Hematopoietic multipotent progenitor cell treated with erythropoietin and hydrocortisone succinate and interleukin-3 and kit ligand, for 6 days (in vitro differentiated cells): ENCODE measurements at places on chromosomes 6 and 20.

- DNase-seq: peak; percentile 3
Observed at GRCh38 chr20:54633374-54634355, 158.3 kb downstream of the DOK5 start.

DNA sequence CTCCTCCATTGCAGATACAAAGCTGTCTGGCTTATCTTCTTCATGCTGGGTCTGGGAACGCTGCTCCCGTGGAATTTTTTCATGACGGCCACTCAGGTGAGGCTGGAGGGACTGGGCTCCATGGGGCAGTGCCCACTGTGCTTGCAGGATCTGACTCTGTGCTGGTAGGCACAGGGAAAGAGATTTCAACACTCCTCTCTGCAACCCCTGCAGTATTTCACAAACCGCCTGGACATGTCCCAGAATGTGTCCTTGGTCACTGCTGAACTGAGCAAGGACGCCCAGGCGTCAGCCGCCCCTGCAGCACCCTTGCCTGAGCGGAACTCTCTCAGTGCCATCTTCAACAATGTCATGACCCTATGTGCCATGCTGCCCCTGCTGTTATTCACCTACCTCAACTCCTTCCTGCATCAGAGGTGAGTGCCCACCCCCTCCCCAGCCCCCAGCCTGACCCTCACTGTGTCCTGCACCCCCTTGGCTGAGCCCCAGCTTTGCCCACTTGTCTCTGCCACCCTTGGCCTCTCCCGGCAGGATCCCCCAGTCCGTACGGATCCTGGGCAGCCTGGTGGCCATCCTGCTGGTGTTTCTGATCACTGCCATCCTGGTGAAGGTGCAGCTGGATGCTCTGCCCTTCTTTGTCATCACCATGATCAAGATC, 6.1 kb downstream of the SLC29A1 start:
- DNase-seq: no peak

GRCh38 chr6:2197177-2197671, 48.2 kb downstream of the GMDS start:
- no peak for DNase-seq

DNA sequence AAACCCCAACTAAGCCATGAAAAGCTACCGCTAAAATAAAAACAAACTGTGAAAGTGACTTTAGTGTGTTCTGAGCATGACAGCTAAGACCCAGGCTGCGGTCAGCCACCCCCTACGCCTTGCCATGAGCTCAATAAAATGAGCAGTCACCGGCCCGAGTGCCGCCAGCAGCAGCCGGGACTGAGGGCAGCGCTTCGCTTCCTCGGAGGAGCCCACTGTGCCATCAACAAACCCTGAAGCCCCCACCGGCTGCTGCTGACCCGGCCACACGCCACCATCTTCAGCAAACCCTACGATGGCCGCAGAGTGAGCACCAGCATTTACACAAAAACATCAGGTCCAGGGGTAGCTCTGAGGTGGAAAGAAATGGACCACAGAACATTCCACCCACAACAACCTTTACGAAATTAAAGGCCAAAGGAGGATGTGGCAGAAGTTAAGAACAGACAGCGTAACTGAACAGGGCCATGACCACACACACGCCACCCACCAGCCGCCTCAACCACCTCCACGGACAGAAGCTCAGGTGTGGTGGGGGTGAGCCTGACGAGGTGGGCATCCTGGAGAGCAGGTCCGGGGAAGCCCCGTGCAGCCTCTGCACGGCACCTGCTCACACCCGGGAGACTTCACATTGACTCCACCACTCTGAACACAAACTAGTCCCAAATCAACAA, 67.0 kb downstream of the THBS2 start:
- DNase-seq: no peak

DNA sequence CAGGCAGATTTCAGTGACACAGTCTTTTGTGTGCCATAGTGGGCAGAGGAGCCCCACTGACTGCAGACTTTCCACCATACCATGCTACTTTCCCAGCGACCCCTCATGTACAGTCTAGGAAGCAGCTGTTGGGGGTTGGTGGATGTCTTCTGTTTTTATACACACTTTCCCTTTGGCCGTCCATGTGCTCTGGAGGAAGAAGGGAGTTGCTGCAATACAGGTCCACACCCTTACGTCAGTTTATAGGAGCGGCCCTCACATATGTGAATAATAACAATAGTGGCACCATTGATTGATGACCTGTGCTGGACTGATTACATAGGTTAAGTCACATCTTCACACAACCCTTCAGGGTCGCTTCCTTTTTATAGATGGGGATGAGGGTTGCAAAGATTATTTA, 17.5 kb upstream of the CCN2 start:
- DNase-seq: no peak

GRCh38 chr6:30769853-30770524, 25.6 kb upstream of the IER3 start:
- DNase-seq: no peak

DNA sequence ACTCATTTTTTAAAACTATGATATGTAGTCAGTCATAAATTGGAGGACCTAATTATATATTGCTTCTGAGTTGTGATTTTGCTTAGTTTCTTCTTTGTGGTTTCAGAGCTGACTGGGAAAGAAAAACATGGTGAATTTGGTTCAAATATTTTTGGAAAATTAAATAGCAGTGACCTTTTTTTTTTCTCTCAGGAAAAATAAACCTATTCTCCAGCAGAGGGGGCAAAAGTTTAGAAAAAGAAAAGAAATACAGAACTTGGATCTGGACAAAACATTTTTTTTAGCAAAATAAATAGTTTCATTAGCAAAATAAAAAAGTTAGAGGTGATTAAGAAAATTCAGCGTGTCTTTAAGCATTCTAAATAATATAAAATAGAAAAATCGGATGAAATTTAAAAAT, 10.2 kb downstream of the COL10A1 start:
- peak; percentile 43 for DNase-seq

DNA sequence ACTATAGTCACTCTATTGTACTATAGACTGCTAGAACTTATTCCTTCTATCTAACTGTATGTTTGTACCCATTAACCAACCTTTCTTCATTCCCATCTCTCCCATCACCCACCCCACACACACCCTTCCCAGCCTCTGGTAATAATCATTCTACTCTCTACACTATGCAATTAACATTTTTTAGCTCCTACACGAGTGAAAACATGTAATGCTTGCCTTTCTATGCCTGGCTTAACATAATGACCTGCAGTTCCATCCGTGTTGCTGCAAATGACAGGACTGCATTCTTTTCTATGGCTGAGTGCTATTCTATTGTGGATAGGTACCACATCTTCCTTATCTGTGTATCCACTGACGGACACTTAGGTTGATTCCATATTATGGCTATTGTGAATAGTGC, 95.5 kb downstream of the ALDH8A1 start:
- DNase-seq: no peak

DNA sequence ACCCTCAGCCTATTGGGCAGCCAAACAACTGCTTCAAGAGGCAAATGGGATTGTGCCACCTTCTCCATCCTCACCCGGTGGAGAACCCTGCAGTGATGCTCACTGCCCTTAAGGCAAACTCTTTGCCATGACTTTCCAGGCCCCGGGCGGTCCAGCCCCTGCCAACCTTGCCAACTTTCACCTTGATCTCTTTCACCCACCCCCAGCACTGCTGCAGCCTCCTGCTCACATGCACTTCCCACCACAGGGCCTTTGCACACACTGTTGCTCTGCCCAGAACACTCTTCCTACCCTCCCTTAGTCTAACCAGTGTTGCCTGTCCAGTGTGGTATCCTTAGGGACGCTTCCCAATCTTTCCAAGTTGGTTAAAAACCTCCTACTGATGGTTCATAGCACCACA, 221.1 kb downstream of the EYA2 start:
- DNase-seq: no peak

DNA sequence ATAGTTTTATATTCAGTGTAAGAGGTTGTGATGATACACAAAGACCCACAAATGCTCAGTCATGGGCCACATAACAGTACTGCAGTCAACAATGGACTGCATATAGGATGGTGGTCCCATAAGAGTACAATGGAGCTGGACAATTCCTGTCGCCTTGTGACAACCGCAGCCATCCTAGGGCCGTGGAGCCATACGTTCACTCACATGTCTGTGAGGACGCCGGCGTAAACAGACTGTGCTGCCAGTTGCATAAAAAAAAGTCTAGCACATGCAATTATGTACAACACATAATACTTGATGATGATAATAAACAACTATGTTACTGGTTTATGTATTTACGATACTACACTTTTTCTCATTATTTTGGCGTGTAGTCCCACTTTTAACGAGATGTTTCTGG, 30.9 kb downstream of the BFSP1 start:
- DNase-seq: no peak

DNA sequence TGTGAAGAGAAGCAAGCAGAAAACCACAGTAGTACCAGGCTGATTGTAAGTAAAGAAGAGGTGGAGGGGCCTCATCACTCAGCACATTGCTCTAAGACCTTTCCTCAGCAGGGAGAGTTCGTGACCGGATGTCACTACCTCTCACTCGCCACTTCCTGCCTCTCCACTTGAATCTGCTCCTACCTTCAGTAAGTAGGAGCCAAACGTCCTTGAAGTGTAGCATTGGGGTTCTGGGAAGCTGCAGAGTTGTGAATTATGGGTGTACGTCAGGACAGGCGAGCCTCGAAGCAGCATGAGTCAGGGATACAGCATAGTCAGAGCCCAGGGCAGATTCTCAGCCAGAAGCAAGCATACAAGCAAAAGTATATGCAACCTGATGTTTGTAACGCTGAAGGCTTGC, 224.9 kb downstream of the PHACTR1 start:
- DNase-seq: no peak

DNA sequence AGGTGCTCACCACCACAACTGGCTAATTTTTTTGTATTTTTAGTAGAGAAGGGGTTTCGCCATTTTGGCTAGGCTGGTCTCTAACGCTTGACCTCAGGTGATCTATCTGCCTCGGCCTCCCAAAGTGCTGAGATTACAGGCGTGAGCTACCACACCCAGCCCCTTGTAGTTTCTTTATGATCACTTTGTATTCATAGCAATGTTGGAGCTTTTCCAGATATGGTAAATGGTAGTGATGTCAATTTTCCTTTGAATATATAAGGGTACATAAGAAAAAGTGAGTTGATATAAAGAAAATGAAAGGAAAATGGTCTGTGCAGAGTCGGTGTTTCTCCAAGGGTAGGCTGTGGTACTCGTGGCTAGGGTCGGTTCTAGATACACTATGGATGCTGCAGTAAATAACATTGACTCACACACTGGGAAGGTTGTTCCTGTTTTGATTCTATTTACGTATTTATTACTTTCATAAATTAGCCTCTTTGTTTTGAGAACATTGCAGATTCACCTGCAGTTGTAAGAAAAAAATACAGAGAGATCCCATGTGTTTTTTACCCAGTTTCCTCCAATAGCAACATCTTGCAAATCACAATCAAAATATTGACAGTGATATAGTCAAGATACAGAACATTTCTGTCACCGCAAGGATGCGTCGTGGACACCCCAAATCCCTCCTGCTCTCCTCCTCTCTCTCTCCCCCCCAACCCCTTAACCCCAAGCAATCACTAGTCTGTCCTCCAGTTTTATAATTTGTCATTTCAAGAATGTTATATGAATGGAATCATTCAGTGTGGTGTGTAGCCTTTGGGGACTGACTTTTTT, 2.5 kb downstream of the ZNF831 start:
- DNase-seq: no peak

- DNase-seq: no peak
Observed at GRCh38 chr6:104601131-104601651, 258.5 kb downstream of the HACE1 start.

- no peak for DNase-seq
Observed at GRCh38 chr6:43510827-43511163, 649 bp upstream of the LRRC73 start.

DNA sequence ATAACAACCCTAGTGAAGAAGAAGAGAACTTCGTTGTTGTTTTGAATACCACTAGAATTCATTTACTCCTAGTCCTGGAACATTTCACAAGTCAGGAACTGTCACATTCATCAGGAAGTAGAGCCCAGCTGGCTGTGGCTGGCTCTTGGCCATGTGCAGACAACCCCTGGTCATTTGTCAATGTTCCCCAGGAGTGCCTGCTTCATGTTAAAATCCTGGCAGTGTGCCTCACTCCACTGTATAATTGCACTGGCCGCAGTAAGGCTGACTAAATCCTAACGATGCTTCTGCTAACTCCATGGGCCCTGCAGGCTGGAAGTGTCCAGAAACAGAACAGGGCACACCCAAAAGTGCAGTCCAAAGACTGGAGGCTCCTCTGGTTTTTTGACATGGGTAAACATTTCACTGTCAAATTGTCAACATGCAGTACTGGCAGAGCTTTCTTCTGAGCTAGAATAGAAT, 41.5 kb upstream of the ADGRF1 start:
- DNase-seq: peak; percentile 11

GRCh38 chr6:41420186-41420585, 84.8 kb downstream of the NCR2 start:
- DNase-seq: no peak

DNA sequence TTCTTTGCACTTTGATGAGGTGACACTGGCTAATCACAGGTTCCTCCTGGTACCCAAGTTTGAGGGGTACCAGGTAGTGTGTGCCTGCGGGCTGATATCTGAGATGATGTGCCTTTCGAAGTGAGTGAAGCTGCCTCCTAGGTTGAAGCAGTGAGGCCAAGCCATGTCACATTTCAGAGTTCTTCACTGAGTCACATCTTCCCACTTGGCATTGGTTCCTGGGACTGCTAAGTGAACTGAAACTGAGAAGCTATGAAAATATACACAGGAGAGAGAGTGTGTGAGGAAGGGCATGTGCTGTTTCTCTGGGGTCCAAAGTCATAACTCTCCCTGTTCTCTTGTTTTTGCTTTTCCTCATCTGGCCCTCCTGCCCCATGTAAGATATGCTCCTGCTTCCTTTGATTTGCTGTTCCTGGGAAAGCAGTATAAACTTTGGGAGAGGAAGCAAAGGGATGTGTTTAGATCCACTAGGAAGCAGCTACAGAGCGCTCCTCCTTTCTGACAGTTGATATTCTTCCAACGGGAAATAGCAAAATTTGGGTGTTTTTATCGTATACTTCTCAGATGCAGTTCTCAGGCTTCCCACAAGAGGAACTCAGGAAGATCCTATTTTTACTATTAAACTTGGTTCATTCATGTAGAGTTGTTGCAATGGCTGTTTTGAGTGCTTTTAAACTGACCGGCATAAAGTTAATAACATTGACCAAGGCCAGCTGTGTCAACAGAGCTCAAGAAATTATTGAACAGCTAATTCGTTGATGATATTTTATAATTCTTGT, 153.7 kb downstream of the MOXD1 start:
- no peak for DNase-seq

GRCh38 chr6:125853168-125853567, 62.4 kb downstream of the NCOA7 start:
- no peak for DNase-seq

- no peak for DNase-seq
Observed at GRCh38 chr20:14062786-14063185, 67.5 kb downstream of the MACROD2 start.

- DNase-seq: no peak
Observed at GRCh38 chr6:42341221-42341620, 110.5 kb downstream of the TRERF1 start.

- no peak for DNase-seq
Observed at GRCh38 chr20:64090165-64090564, 6.0 kb upstream of the LKAAEAR1 start.

GRCh38 chr6:43181942-43182860, at the start of gene CUL9:
Gene CUL9 (plus strand): TSS chr6:43182196. CDS start chr6:43184311, 2,115 bp downstream.
- DNase-seq: peak; percentile 89

GRCh38 chr6:63817492-63818050, 182.0 kb downstream of the PHF3 start:
- DNase-seq: no peak

- no peak for DNase-seq
Observed at GRCh38 chr6:100595456-100595855, 130.7 kb upstream of the SIM1 start.
